Spinal cord (tissue), 10 donors: ENCODE measurements at places on chromosomes 1 and 21. TPM values are rescaled to one million over a fixed set of nuclear protein-coding genes. Genes with fewer than 3 reads are reported as not detected.

Gene STPG1
- 10.9 TPM for total RNA-seq

Gene DDAH1
- total RNA-seq, result 110 TPM

Gene IL24
- not detected for total RNA-seq

Gene OR6N1
- not detected for total RNA-seq

Gene PADI6
- not detected for total RNA-seq

Gene BEST4
- total RNA-seq, result 0.40 TPM

Gene AKR7A3
- total RNA-seq, result 2.0 TPM

Gene RNF186
- not detected for total RNA-seq

Gene DDR2
- total RNA-seq, result 96.3 TPM

Gene KCNJ9
- total RNA-seq, result 5.1 TPM

Gene ADAMTSL4
- total RNA-seq, result 7.7 TPM

Gene TAL1
- total RNA-seq, result 8.7 TPM

Gene PI4KB
- total RNA-seq, result 37.9 TPM

Gene PLA2G4A
- total RNA-seq, result 12.8 TPM

Gene AUNIP
- 2.3 TPM for total RNA-seq

Gene CHI3L2
- total RNA-seq, result 0.89 TPM

Gene SMG7
- 43.0 TPM for total RNA-seq

Gene DYNLT5
- total RNA-seq, result 25.4 TPM

Gene LCE3D
- total RNA-seq, result not detected

Gene FCN3
- 0.44 TPM for total RNA-seq

Gene ROR1
- total RNA-seq, result 11.7 TPM

Gene BSND
- total RNA-seq, result not detected

Gene CFHR4
- 0.10 TPM for total RNA-seq

Gene ARHGAP29
- 86.0 TPM for total RNA-seq

Gene LCE1D
- total RNA-seq, result not detected

Gene JUN
- total RNA-seq, result 151 TPM

Gene VHLL
- 0.50 TPM for total RNA-seq

Gene HOOK1
- total RNA-seq, result 14.9 TPM

Gene YY1AP1
- total RNA-seq, result 108 TPM

Gene MTARC1
- 19.4 TPM for total RNA-seq

Gene E2F2
- 5.8 TPM for total RNA-seq

Gene NDC1
- total RNA-seq, result 28.7 TPM

Gene RORC
- total RNA-seq, result not detected

Gene VAMP3
- total RNA-seq, result 88.0 TPM
